ENCODE measurements at places on chromosomes 16 and 17. TPM values are rescaled to one million over a fixed set of nuclear protein-coding genes. Genes with fewer than 3 reads are reported as not detected.

The LITAFD gene
- not detected for total RNA-seq

The MT1E gene
- total RNA-seq, result 22.2 TPM

The MPV17L gene
- not detected for total RNA-seq

The KRT31 gene
- total RNA-seq, result not detected

DNA sequence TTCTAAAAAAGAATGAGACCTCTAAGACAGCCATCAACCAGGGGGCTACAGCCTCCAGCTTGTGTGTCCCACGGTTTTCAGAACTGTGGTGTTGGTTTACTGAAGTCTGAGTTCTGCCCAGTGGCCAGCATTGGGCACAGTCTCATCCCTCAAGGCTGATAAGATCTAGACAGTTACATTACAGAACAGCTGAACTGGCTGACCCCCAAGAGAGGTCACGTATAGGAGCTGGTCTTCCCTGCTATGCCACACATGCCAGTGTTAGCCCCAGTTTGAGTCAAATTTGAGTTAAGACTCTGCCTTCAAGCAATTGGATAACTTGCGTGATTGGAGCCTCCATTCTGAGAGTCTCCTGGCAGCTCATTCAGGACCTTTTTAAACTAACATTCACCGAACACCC, 14.8 kb upstream of the NUP93 start:
- DNase-seq, result no peak

- DNase-seq, result no peak
Measured at GRCh38 chr16:24976971-24977677, 38.0 kb downstream of the ARHGAP17 start.

- DNase-seq, result no peak
Measured at GRCh38 chr17:78986048-78986648, 6.4 kb upstream of the LGALS3BP start.

DNA sequence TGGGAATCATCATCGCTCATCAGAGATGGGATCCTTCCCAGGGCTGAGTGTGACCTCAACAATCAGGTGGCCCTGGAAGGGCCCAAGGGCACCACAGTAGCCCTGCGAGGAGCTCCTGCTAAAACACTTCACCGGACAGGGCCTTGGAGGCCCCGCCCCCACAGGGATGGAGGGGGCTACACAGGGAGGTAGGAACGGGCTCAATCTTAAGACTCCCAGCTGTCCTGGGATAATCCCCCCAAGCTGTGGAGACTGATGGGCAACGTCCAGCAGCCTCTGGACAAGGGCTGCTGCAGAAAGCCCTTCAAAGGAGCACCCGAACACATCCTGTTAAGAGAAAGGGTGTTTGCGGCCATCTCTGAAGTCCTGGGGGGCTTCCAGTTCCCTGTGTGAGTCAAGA, 60.4 kb downstream of the ZNF423 start:
- no peak for DNase-seq

DNA sequence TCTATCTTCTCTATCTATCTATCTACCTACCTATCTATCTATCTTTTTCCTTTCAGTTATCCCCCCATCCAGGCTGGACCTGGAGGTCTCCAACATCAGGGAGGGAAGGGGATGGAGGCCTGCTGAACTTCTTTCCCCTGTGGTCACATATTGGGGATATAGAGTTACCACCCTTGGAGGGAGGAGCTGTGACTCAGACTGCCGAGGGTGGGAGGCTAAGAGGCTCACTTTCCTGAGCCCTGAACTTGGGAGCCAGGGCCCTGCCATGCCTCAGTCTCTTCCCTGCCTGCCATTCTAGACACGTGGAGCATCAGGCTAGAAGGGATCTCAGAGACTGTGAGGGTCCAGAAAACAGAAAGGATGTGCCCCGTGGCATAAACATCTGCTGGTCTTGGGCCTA, 8.4 kb downstream of the LRRC3C start:
- DNase-seq, result no peak

DNA sequence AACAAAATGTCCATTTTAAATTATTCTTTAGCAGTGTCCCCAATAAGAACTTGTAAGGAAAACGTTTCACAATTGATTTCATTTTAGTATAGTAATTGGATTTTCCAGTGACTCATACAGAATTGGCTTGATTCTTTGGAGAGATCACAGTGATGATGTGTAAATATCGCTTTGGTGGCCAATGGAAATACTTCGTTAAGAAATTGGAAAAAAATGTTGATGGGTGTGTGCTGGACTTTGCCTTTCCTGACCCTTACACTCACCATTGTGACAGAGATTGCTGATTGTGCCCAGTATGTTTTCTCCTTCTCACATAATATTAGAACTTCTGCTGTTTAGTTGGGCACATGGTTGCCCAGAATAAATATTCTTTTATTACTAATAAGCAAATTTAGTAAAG, 7.4 kb upstream of the EFCAB13 start:
- no peak for DNase-seq

All from PC-9 (cell line).